ENCODE measurements at places on chromosomes 2 and 18.

GRCh38 chr2:64692401-64692800 is 38.7 kb upstream of the SERTAD2 start:
- DNase-seq, result no peak

- DNase-seq, result no peak
Measured at GRCh38 chr2:99458529-99458928, 31.3 kb downstream of the REV1 start.

DNA sequence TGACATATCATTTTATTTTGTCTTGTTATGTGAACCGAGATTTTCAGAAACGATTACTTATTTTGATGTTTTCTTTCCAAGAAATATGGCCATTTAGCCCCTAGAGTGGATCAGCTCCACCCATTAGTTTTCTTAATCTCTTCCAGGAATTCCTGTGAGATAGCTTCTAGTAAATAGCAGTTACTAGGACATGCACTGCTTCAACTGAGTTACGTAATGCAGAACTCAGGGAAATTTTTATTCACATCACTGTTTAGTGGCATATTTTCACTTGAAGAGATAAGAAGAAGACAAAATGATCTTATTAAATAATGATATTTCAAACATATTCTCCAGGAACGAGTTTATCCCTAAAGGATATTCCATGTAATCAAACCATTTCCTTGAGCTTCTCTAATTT is 573.5 kb upstream of the CNTNAP5 start:
- no peak for DNase-seq

DNA sequence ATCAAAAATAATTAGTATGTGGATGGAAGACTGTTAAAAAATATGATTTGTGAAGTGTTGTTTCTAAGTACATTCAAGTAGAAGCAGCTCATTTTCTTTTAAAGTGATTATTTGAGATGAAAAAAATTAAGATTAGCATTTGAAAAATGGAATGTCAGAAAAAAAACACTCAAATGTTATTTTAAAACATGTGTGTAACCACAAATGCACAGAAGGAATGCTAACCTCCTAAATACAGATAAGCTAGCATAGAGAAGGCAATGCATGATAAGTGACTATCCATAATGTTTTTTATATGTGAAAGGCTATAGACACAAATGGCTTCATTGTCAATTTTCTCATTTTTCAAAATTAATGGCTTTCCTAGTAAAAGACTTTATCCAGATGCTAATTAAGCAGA is 198.9 kb downstream of the NYAP2 start:
- DNase-seq, result no peak

DNA sequence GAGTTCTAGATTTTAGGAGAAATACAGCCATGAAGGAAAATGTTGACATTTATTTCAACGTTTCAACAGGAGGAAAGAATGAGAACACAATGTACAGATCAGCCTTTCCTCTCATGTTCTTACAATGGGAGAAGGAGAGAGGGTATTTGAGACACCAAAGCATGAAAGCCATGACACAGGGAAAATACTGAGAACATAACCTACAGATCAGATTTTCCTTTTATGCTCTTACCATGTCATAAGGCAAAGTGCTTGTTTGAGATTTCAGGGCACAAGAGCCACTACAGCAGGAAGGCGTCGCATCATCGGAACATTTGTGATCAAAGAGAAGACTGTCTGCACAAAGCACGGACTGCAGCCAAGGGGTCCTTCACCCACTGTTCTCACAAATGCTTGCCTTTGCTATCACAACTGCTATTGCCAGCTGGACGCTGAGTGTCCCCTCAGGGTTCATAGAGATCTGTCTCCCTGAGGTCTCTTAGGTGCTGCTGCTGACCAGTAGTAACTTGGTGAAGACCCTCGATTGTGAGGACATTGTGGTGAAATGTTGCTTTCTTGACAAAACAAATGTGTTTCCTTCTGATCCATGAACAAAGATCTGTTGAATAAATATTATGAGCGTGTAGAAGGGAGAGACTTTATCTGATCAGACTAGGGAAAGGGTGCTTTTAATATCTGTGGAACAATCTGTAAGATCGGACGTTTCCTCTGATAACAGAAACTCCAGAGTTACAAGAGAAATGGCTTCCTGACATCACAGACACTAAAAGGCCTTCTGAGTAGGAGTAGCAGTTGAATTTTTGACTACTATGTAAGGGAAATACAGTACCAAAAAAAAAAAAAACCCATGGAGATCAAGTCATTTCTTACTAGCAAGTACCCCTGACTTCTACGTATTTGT is 6.4 kb upstream of the IL1RL1 start:
- DNase-seq, result no peak

DNA sequence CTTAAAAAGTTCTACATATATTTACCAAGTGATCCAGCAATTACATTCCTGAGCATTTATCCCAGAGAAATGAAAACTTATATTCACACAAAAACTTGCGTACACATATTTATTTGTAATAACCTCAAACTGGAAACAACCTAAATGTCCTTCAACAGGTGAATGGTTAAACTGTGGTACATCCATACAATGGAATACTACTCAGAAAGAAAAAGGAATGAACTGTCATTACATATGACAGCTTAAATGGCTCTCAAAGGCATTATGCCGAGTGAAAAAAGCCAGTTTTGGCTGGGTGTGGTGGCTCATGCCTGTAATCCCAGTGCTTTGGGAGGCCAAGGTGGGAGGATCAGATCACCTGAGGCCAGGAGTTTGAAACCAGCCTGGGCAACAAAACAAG is 79.1 kb upstream of the DYNC1I2 start:
- DNase-seq, result no peak

GRCh38 chr2:20823917-20824316 is 1.0 kb upstream of the LDAH start:
- DNase-seq, result no peak

GRCh38 chr2:10906926-10907625 is 4.7 kb upstream of the KCNF1 start:
- no peak for DNase-seq

- DNase-seq, result no peak
Measured at GRCh38 chr2:148979919-148980277, 58.6 kb upstream of the LYPD6B start.

GRCh38 chr18:24766376-24766775 is 305.9 kb downstream of the HRH4 start:
- no peak for DNase-seq

DNA sequence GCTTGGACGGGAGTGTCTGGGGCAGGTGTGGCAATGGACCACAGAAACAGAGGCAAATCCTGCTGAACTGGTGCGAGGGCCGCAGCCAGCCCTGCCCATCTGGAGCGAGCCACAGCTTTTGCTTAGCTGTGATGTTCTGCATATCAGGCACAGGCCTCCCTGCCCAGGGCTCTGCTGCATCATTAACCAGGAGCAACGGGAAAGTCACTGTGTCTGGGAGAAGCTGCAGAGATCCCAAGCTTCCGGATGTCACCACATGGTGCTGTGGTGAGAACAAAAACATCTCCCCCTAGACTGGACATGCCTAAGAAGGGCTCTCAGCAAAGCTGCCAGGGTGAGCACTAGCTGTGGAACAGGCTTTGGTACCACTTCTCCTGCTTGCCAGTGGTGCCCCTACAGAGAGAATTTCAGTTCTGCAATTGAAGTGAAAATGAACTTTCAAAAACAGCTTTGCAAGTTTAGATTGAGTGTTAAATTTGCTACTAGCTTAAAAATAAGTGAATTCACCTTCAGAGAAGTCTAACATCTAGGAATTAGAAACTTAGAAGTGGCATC is 172.9 kb upstream of the MYT1L start:
- DNase-seq, result no peak

- no peak for DNase-seq
Measured at GRCh38 chr2:174792309-174793025, 28.2 kb upstream of the CHRNA1 start.

DNA sequence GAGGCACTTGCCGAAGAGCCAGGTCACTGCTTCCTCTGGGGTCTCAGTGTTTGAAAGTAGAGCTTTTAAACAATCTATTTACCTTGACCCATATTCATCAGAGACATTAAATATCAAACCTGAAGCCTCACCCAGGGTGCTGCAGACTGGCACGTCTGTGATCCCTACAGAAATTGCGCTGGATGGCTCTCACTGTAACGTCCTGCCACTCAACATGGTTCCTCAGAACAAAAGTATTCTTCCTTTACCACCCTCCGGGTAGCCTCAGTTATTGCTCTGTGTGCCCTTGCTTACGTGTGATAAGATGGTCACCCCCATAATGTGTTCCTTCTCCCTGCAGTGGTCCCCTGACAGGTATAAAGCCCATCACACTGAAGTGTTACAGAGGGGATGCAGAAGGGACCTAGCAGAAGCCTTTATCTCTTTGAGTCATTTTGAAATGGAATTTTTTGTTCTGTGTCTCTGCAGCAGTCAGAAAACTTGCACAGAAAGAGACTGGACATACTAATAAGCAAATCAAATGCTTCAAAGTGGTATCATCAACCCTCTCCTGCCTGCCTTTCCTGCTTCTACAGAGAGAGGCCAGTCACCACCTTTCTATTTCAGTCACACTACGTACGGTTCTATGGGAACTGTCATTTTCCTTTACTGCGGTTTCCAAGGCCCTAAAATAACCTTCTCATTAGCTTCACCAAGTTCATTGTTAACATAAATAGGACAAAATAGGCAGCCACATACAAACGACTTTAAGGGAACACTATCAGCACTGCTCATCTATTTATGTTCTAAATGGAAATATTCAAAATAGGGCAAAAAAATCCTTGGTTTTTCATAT is 86.8 kb downstream of the METTL8 start:
- no peak for DNase-seq

GRCh38 chr2:69510204-69510603 is 73.0 kb upstream of the NFU1 start:
- DNase-seq, result no peak

DNA sequence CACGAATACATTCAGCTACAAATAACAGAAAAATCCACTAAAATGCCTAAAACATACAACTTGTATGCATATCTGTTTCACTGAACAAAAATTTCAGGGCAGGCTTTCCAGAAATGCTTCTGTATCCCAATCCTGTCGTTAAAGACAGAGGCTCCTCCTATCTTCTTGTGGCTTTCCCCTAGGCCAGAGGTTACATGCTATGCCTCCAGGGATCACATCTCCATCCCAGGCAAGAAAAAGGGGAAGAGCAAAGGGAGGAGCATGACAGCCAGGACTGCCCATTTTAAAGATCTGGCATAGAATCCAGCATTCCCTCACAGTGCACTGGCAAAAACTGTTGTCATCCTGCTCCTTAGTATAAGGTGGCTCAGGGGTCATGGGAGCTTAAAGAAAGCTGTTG is 268.7 kb upstream of the SETBP1 start:
- no peak for DNase-seq

DNA sequence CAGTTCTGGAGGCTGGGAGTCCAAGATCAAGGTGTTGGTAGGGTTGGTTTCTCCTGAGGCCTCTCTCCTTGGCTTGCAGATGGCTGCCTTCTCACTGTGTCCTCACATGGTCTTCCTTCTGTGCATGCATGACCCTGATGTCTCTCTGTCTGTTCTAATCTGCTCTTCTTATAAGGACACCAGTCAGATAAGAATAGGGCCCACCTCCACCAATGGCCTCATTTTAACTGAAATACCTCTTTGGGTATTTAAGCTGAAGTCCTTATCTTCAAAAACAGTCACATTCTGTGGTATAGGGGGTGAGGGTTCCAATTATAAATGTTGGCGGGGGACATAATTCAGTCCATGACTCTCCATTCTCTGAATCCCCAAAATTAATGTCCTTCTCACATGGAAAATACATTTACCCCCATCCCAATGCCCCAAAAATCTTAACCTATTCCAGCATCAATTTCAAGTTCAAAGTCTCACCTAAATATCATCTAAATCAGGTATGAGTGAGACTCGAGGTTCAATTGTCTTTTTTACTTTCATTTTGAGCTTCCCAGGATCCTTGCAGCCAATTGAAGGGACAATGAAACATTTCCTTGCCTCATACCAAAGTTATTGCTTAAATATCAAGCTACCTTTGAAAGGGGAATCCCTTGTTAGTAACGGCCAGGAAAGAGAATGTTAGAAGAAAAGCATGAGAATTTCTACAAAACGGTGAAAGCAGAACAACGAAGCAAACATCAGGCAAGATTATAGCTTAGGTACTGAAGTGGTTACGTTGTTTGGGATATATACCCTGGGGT is 20.6 kb upstream of the CNOT11 start:
- DNase-seq, result no peak

DNA sequence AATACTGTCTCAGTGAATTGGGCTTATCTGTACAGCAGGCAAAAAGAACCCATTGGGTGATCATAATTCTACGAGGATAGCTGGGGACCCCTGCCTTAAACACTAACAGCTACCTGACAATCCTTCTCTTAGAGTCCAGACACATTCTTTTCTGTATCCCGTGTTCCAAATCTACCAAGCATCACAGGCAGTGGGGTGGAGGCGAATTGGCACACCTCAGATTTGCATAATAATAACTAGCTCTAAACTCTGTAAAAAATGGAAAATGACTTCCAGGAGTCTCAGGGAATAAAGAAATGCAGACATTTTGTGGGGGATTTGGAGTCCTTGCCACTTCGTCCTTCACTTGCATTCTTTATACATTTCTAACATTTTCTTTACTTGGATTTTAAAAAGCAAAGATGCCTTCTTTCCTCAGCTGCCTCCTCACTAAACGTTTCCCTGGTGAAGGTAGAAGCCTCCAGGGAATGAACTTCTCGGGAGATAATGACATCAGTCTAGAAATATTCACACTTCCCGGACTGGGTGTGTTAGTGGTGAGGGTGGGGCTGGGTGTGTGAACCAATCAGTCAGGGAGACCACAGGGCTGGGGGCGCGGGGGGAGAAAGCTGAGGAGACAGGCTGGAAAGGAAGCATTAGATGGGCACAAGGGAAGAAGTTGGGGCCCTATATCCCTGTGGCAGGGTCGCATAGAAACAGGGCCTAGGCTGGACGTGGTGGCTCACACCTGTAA is 59.1 kb upstream of the BOD1L2 start:
- DNase-seq, result no peak

DNA sequence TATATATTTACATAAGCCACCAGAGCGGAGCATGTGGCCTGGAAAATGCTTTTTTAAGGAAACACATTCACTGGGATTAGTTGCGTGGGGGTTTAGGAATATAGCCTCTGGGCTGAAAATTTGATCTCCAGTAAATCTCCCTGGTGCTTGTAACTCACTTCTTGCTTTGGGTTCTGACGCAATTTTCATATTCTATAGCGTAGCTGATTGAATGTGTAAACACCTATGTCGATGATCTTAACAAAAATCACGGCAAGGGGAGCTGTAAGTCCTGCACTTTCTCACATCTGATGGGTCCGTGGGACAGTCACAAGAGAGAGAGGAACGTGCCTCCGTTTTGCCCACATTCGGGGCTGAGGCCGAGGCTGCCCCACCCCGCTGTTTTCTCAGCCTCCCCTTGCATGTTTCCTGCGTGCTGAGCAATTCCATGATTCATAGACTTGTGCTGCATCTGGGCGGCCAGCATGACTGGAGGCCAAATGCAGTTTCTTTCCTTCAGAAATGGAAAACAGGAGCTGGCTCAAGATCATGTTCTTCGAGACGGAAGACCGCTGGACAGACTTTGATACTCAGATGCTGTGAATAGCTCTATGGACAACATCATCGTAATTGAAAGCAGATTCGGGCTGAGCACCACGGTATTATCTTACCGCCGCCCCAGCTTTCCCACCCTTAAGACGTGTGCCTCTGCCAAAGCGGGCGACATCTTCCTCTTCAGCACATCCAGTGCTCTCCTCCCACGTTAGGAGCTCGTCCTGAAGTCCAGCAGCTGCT is 109.2 kb downstream of the TMEM18 start:
- DNase-seq, result no peak

Data from CD14-positive monocyte (primary cell).